ENCODE measurements at places on chromosomes 2 and 18.

GRCh38 chr2:38977047-38977446, 87.4 kb downstream of the ARHGEF33 start:
- DNase-seq: no peak

DNA sequence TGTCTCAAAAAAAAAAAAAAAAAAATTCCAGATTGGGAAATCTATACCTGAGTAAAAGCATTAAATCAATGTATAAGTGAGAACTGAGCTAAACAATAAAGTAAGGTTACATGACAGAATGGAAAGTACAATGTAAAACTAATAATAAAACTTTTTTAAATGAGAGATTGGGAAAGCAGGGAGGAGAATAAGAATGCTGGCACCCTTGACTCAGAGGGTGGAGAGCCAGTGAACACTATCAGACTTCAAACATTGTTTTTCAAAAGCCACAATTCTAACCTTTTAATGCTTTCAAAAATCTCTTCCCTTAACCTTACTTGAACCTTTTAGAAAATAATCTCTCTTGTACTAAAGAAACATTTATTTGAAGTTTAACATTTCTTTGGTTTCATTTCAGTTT, 63.5 kb downstream of the TBC1D8 start:
- DNase-seq: no peak

DNA sequence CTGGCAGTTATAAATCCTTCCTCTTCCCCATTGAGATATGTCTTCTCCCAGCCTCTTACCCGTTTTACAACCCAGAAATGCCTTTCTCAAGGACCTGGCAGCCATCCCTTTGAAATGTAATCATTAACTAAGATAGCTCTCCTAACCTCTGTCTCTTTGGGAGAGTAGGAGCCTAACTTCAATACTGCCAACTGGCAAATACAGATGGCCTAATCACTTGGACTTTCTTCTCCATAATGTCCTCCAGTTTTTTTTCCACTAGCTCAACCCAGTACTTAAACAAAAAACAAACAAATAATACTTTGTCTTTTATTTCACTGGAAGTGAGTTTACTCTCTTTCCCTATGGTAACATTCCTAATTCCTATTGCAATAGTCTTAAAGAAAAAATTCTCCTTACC, 1391.1 kb downstream of the SUCLG1 start:
- DNase-seq: no peak

GRCh38 chr18:2053490-2054089, 517.7 kb downstream of the METTL4 start:
- DNase-seq: no peak

DNA sequence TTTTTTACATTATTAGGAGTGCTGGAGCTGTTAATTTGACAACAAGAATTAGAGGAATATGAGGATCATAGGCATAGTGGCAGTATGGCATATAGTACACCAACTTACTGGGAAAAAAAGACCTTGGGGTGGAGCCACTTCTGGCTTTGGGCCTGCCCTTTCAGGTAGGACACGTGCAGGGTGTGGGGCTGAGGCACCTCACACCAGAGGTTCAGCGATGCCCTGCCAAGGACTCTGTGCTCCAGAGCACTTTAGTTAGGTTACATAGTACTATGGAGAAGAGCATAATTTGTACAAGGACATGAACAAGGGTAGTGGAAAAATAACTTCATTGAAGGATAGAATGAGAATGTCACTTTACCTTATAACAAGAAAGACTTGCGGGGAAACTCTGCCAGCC, 77.1 kb upstream of the CD302 start:
- no peak for DNase-seq

DNA sequence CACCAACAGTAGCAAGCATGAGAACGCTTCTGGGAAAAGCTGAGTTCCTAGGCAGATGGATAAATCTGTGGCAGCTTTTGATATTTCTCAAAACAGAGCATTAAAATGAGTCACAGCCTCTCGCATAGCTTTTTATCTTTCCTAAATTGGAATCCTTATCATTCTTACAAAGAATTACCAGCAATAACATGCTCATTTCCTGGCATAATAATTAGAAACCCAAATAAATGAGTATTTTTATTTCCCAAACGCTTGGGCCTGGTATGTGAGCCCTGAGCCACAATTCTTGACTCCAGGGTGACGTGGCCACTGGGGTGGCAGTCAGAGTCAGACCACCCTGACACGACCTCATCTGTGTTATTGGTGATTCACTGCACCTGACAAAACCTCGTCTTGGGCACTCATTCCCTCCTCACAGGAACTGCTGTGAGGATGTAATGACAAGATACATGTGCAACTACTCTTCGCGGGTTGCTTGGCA, 210.7 kb downstream of the ARL4C start:
- no peak for DNase-seq

DNA sequence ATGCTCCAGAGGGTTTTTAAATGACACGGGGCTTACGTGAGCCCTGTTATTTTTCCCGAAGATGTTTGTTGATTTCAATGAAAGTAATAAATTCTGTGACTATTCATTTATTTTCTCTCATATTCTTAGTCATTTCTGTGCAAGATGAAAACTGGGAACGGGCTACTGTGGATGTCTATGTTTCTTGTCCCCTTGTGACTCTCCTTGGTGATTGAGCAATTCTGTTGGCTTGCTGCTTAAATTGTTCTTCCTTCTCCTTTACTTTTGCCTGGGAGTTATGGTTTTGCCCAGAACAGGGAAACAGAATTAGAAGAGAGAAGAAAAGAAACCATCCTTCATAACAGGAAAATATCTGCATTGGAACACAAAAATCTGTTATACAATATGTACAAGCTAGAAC, 508.2 kb upstream of the DSEL start:
- no peak for DNase-seq

GRCh38 chr18:54173250-54173649, 51.2 kb downstream of the MBD2 start:
- DNase-seq: no peak

DNA sequence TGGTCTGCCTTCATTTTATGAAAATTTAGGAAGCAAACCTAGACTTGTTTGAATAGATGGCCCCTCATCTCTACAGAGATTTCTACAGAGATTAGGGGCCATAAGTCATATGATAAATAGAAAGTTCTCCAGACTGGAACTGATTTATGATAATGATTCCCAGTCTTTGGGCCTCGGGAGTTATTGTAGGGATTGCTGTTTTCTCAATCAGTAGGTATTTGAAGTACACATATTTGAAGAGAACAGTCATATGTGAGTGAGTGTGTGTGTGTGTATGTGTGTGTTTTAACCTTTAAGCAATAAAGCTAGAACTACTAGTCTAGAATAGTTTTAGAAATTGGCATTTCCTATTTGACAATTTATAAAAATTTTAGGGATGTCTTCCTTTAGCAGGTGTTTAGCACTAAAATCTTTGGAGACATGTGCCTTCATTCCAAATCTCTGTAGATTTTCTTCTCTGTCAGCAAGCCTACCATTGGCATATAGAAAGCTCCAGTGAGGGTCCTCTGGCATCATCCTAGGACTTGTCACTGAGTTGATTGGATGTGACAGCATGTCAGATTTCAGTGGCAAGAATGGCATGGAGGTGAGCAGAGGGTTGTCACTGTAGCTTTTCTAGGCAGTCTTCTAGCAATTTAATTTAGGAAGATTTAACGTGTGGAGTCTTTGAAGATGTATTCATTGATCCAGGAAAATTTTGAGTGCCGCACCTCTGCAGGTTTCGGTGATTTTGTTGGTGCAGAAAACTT, 71.2 kb downstream of the MYO1B start:
- DNase-seq: no peak

DNA sequence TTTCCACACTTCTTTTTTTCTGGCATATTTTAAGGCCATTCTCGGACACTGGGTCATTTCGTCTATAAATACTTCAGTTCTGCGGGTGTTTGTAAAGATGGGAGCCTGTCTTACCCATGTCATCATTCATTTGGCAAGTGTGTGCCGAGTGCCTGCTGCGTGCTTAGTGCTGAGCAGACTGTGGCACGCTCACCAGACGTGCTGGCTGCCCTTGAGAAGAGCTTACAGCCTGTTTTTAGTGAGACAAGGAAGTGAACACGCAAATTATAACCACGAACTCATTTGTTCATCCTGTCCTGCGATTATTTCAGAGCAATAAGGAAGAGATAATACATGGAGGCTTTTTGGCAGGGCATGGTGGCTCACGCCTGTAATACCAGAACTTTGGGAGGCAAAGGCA, 10.4 kb upstream of the STON1 start:
- no peak for DNase-seq

GRCh38 chr18:9771261-9771976, 63.3 kb downstream of the RAB31 start:
- DNase-seq: peak; percentile 49

GRCh38 chr2:23912054-23912453, 14.9 kb downstream of the ATAD2B start:
- no peak for DNase-seq

- no peak for DNase-seq
Measured at GRCh38 chr2:65722028-65722778, 289.8 kb upstream of the SPRED2 start.

- no peak for DNase-seq
Measured at GRCh38 chr2:134413430-134413829, 159.6 kb downstream of the MGAT5 start.

GRCh38 chr2:2668681-2669265, 337.7 kb upstream of the MYT1L start:
- DNase-seq: no peak

DNA sequence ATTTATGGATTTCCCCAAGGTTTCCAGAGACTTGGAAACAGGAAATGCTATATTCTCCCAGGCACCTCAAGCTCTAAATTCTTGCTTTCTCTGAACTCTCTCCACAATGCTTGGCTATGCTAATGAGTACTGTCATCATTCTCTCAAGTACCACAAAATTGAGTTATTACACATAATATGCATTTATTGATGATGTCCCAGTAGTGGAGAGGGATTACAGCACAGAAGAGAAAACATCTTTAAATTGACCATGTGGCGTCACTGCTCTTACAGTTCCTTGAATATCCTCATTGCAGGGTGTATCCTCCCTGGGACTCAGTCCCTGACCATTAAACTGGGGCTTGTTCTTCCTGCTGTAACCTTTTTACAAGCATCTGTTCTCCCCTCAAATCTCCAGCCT, 681.1 kb upstream of the FANCL start:
- no peak for DNase-seq

GRCh38 chr2:29009711-29010677, 28.9 kb downstream of the TOGARAM2 start:
- DNase-seq: no peak

All from NCI-H774 (cell line).